ENCODE measurements at places on chromosomes 2 and 18.

DNA sequence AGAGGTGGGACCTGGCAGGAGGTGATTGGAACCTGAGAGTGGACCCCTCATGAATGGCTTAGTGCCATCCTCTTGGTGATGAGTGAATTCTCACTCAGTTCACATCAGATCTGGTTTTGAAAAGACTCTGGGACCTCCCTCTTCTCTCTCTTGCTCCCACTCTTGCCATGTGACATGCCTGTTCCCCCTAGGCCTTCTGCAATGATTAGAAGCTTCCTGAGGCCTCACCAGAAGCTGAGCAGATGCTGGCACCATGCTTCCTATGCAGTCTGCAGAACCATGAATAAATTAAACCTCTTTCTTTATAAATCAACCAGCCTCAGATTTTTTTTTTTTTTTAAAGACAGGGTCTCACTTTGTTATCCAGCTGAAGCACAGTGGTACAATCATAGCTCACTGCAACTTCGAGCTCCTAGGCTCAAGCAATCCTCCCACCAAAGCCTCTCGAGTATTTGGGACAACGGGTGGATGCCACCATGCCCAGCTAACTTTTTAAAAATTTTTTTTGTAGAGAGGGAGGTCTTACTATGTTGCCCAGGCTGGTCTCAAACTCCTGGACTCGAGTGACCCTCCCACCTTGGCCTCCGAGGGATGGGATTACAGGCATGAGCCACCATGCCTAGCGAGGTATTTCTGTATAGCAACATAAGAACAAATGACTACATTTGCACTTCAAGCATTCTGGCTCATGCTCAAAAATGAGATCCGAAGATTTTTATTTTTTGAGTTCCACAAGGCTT lies 2.0 kb upstream of the ZFAND2B start:
- DNase-seq: no peak

DNA sequence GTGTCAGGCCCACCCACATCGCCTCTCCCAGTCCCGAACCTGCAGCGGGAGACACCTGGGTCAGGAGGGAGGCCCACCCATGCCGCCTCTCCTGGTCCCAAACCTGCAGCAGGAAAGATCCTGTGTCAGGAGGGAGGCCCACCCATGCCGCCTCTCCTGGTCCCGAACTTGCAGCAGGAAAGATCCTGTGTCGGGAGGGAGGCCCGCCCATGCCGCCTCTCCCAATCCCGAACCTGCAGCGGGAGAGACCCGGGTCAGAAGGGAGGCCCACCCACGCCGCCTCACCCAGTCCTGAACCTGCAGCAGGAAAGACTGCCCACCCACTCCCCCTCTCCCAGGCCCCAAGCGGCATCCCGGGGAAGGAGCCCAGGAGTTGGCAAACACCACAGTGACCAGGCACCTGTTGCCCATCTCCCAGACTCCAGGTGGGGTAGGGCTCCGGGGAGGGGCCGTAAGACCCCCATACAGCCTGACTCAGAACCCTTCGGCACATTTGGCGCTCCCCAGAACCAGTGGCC lies 7.8 kb downstream of the SLC66A2 start:
- no peak for DNase-seq

GRCh38 chr2:28387082-28387960 lies 5.3 kb upstream of the FOSL2 start:
- no peak for DNase-seq

- DNase-seq: no peak
Observed at GRCh38 chr2:175935289-175936181, 66.5 kb downstream of the LNPK start.

DNA sequence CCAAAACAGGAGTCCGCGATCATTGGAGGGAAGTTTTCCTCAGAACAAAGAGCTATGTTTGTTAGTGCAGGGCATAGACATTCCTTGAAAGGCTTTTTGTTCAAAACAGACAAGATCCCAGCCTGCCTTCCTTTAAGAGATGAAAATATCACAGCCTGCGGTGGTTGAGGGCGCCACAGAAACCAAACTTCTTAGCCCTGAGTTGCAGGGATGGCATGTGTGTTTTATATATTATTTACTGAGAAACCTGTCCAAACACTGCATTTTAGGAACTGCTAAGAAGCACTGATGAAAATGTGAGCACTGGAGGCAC lies 57.5 kb upstream of the TMEM178A start:
- no peak for DNase-seq

DNA sequence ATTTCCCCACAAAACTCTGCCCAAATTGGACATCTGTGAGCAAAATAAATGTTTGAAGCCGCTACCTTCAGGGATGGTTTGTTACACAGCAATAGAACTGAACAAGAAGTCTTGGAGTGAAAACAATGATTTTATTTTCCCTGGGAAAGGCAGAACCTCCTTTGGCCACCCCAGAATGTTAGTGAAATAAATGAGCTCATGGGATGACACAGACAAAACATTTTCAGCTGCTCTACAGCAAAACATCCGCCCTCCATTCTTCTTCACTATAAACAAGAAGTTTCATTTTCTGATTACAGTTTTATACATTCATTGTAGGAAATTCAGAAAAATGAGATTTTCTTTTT lies 4.3 kb upstream of the EFHD1 start:
- DNase-seq: no peak

DNA sequence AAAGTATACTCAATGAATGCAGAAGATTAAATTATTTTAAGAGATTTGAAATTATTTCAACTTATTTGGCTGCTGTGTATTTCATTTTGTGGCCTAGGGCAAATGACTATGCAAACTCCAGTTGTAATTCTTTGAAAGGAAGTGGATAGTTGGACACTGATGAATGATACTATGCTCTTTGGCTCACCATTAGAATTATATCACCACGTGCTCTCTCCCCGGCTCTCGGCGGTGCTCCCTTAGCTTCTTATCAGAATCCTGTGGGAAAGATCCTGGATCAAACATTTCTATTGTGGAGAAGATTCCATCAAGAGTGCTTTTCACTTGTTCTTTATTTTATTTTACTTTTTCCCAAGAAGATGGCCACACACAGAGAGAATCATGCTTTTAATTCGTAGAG lies 55.2 kb downstream of the ADCYAP1 start:
- DNase-seq: no peak

DNA sequence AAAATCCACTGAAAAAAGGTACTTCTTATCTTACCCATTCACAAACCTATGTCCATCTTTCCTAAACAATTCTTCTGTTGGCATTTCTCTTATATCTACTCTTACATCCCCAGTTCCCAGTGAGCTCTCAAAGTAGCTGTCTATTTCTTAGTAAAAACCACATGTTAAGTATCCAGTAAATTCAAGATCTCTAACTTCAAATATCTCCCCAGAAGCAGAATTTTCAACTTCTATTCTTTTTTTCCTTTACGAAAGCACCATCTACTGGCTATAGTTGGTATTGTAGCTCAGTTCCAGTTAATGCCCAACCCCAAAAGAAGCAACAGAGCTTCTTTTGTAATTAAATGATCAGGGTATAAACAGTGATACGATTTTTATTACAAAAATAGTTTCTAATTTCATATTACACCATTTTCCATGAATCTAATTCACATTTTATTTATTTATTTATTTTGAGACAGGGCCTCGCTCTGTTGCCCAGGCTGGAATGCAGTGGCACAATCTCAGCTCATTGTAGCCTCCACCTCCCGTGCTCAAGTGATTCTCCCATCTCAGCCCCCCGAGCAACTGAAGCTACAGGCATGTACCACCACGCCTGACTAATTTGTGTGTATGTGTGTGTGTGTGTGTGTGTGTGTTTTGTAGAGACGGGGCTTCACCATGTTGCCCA lies 28.5 kb downstream of the HRH4 start:
- peak; percentile 51 for DNase-seq

DNA sequence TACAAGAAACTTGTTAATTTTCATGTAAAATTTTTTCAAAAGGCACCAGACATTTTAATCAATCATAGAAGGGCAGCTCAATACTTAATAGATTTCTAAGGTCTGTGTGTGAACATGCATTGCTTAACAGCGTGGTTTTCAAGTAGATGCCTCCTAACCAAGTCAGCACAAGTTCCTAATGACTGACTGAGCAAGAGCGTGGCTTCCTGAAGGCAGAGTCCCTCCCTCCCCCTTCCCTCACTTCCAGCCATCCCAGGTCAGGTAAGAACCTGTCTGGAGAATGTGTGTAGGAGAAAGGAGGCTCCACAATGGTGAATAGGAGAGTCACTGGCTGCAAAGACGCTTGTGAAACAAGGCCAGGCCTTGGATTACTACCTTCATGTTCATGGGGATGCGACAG lies 33.5 kb upstream of the DAPL1 start:
- no peak for DNase-seq

GRCh38 chr2:97926946-97927345 lies 68.8 kb downstream of the TMEM131 start:
- DNase-seq: no peak

DNA sequence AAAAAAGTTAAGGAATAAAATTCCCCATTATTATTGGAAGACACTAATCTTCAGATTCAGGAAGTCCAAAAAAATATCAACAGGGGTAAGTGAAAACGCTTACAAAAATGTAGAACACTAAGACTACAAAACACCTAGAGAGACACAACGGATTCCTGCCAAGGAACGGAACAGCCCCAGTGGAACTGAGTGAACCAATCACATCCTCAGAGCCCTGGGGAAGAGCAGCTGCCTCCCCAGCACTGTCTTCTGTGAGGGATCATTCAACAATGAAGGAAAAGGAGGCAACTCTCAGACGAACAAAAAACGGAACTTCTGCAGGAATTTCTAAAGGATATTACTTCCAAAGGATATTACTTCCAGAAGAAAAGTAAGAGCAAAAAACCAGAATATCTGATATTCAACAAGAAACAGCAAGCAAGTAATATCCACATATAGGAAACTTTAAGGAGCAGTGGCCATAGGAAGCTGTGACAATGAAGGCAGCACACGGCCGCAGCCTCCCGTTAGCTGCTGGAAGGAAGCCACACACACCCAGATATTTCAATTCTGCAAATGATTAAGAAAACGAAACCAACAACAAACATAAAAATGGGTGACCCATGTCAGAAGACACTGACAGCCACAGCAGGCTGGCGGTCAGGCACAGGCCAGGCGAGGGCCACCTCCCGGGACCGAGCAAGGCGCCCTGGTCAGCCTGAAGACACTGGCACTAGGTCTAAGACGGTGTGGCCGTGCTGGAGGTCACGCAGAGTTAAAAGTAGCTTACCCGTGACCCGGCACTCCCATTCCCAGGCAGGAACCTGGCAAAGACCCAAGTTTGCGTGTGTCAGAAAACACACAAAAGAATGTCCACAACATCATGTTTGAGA lies 81.8 kb downstream of the HDAC4 start:
- no peak for DNase-seq

- DNase-seq: no peak
Observed at GRCh38 chr2:4873876-4874593, 818.1 kb upstream of the SOX11 start.

GRCh38 chr18:37442477-37442876 lies 123.1 kb downstream of the CELF4 start:
- no peak for DNase-seq

GRCh38 chr2:235757640-235758039 lies 263.8 kb downstream of the AGAP1 start:
- no peak for DNase-seq
